NCI-H2081 (cell line): ENCODE measurements at places on chromosomes 7 and 10.

- no peak for DNase-seq
These were observed 18.8 kb downstream of the UNC5B start for GRCh38 chr10:71231206-71231605.

DNA sequence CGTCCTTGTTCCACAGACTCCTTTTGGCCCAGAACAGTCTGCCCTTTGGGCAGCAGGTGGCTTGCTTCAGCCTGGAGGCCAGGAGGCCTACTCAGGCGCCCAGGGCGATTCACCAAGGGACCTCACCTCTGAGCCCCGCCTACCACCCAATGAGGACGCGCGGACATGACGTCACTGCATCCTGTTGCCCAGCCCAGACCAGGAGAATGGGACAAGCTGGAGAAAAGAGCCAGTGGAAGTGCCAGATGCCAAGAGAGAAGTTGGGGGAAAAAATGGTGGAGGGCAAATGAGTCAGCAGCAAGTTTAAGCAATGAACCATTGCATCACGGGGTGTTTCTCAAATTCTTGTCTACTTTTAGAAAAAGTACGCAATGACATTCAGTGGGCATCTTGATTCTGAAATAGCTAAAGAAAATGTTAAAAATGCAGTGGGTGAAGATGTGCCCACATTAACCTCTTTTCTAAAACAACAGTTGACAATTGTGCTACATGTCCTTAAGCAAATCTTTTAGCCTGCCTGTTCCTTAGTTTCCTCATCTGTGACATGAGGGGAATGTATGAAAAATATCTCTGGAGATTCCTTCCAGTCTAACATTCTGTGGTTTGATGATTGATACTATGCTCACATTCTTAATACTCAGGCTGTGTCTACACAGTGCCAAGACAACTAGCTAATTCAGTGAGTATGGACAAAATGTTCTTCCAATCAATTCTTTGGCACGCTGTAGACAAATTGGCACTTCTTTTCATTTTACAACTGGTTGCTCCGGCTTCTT lies 23.9 kb upstream of the LEP start:
- DNase-seq: no peak

DNA sequence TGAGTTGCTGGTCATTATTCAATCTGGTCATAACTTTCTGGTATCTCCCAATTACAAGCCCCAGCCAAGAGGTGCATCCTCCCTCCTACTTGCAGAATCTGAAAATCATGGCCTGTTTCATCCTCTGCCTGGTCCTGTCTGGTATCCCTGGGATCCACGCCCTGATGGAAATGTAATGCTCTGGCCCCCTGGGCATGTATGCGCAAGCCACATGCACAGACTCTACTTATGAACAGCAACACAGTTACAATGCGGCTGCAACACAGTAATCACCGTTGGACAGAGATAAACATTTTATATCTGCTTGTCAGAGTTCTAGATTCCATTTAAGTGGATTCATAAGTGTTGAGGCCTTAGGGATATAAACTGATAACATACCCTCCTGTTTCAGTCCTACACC lies 117.8 kb upstream of the ABI1 start:
- no peak for DNase-seq

GRCh38 chr10:132064771-132065437 lies 842 bp upstream of the JAKMIP3 start:
- DNase-seq: no peak

- DNase-seq: no peak
These were observed 30.4 kb downstream of the LAMB4 start for GRCh38 chr7:108099713-108100112.

- DNase-seq: no peak
These were observed 193.9 kb downstream of the FAM107B start for GRCh38 chr10:14580671-14581332.

DNA sequence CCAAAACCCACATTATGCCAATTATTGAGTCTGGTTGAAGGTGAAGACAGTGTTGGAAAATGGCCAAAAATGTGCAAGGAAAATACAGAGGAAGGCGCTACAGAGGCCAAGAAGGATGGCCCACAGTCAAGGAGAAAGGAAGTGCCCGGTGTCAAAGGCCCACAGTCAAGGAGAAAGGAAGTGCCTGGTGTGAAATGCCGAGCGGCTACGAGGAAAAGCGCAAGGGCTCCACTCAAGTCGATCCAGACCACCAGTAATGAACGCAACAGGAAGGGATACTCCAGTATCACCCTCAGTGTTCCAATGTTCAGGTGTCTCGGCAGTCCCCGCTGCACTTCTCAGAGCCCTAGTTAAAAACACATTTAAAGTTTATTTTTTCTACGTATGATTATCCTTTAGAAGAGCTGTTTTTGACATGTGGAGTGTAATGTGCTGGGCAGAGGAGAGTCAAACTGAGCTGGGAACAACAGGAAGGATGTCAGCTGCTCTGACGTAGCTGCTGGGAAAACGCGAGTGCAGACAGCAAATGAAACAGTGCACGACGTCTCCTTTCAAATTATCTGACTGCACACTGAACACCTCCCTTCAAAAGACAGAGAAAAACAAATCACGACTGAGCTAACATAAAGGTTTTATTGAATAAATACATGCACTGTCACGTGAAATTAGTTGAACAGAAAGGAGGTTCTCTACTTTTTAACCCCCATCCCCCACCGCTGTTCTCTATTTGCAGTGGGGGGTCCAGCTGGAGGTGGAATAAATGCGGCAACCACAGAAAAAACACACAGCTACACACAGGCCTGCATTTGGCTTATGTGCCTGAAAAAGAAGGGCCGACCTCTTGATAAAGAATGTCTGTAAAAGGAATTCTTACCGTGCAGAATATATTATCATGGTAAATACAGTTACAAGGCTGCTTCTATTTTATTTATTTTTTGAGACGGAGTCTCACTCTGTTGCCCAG lies 26.1 kb upstream of the NCAPG2 start:
- DNase-seq: no peak

DNA sequence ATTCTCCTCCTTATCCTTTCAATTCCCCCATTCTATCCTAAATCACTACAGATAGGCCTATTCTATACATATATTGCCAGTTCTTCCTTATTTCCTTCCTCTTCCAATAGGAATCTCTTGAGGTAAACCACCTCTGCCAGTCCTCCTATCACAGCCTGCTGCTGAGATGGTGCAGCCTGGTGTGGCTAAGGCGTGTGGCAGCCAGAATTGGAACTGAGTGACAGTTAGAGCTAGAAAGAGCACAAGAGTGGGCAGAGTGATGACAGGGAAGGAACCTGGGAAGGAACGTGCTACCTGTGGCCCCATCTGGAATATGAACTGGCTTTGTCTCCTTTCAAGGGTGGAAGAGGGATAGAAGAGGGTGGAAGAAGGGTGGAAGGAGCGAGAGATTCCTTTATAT lies 187.7 kb downstream of the HECW1 start:
- DNase-seq: no peak

DNA sequence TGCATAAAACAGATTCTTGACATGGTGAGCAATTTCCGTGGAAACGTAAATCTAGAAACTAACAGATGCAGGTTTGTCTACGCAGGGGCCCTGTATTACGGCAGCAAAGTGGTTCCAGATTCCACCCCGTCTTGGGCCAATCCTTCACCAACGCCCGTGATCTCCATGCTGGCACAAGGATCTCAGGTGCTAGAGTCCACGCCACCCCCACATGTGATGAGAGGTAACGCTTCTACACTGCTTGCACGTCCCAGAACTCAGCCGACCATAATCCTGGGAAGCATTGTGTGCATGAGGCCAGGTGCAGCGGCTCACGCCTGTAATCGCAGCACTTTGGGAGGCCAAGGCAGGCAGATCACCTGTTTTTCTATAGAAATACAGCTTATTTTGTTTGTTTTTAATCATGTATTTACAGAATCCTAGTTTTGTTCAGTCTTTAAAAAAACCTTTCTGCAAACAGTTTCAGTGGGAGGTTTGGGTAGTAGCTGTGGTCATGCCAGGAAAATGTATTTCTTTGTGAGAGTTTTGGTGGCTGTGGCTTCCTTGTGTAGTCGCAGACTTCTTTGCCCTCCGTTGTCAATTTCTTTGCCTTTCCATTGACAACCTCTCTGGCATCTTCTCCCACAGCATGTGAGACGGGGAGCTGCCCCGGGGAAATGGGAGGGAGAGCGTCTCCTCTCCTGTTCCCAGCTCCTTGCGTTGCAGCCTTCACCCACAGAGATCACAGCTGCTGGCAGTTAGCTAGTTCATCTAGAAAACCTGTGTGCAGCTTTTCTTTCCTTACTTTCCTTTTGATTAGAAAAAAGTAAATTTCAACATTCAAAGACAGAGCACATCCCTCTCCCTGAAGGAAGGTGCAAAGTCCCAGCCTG lies 35.7 kb downstream of the ITIH2 start:
- DNase-seq: peak; percentile 50
